ENCODE measurements at places on chromosomes 11 and 22. TPM values are rescaled to one million over a fixed set of nuclear protein-coding genes. Genes with fewer than 3 reads are reported as not detected.

The CBLIF gene
- total RNA-seq, result not detected

The TRPC6 gene
- 0.27 TPM for total RNA-seq

The MS4A3 gene
- total RNA-seq, result 16.7 TPM

The SORL1 gene
- total RNA-seq, result 260 TPM

The ASPHD2 gene
- total RNA-seq, result 1.9 TPM

The VPREB1 gene
- total RNA-seq, result 3.5 TPM

The HOATZ gene
- not detected for total RNA-seq

The SYCE3 gene
- 0.54 TPM for total RNA-seq

The TUG1 gene
- total RNA-seq, result 56.3 TPM

The KRTAP5-11 gene
- not detected for total RNA-seq

The C11orf97 gene
- not detected for total RNA-seq

The HDAC10 gene
- total RNA-seq, result 51.7 TPM

The DEAF1 gene
- 80.8 TPM for total RNA-seq

The PLET1 gene
- total RNA-seq, result not detected

The CHST1 gene
- under 0.01 TPM for total RNA-seq

The IGF2 gene
- under 0.01 TPM for total RNA-seq

The ABTB2 gene
- 1.6 TPM for total RNA-seq

The SERPING1 gene
- total RNA-seq, result 49.8 TPM

The TRIM48 gene
- not detected for total RNA-seq

The APLNR gene
- under 0.01 TPM for total RNA-seq

The SLC43A3 gene
- 93.7 TPM for total RNA-seq

The APOBEC3H gene
- total RNA-seq, result 0.27 TPM

The IFITM10 gene
- total RNA-seq, result 1.1 TPM

The C11orf52 gene
- not detected for total RNA-seq

The MPEG1 gene
- 1.9 TPM for total RNA-seq

The ACAD8 gene
- total RNA-seq, result 19.4 TPM

The ART1 gene
- total RNA-seq, result not detected

The PKDREJ gene
- under 0.01 TPM for total RNA-seq

The LRRC55 gene
- under 0.01 TPM for total RNA-seq

The PIK3C2A gene
- total RNA-seq, result 9.4 TPM

The SMC1B gene
- total RNA-seq, result not detected

The KRTAP5-10 gene
- not detected for total RNA-seq

Data from hematopoietic multipotent progenitor cell (in vitro differentiated cells).